ENCODE measurements at places on chromosomes 3 and 15.

- DNase-seq, result peak; percentile 7
These were observed 21.3 kb downstream of the KIF9 start for GRCh38 chr3:47261301-47261700.

- DNase-seq, result no peak
These were observed 97.1 kb upstream of the SLC6A6 start for GRCh38 chr3:14305324-14305723.

DNA sequence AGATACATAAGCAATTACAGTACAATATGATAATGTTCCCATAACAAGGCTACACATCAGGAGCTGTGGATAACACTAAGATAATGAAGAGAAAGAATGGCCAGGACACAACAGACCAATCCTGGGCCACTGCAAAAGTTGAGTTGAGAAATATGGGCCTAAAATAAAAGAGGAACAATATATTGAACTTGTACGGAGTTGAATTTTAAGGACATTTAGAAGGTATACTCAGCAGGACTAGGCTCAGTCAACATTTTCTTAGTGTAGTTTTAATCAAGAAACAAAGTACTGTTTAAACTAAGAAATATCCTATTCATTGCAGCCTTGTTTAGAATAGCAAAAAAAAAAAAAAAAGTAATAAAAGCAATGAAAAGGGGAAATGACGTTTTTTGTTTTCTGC lies 24.3 kb downstream of the HERC1 start:
- no peak for DNase-seq

DNA sequence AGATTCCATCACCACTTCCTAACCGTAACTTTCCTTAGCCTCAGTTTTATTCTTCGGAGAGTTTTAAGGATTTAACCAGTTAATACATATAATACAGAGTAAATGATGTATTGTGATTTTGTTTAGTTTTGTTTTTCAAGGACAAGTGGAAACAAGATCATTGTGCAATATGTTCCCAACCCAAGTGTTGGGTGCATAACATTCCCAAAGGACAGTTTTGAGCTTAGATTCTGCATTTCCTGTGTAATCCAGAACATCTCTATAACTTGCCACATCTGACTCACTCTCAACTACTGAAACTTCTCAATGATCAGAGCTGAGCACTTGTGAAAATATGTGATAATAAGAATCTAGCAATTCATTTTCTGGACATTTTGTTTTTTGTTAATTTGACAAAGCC lies 466.1 kb upstream of the PPP2R3A start:
- no peak for DNase-seq

- DNase-seq, result no peak
These were observed 316.5 kb upstream of the PLSCR5 start for GRCh38 chr3:146921693-146922092.

DNA sequence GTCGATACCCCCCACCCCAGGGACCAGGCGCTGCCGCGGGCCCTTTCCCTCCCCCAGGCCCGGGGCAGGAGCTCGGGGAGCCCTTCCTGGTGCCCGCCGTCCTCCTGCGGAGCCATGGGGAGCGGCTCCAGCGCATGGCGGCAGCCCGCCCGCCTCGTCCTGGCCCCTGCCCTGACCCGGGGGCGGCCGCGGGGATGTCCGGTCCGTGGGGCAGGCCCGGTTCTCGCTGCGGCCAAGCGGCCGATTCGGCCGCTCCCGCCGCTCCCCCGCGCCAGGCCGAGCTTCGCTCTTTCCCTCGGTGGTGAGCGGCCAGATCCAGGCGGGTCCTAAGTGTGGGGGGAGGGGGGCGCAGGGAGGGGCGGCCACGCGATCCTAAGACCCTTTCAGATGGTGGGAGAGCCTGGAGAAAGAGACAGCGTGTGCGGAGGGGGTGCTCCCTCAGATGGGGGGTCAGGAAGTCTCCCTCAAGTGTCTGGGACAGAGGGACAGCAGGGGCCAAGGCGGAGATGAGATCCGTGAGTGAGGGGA lies 1.3 kb downstream of the NEIL1 start:
- DNase-seq, result no peak

DNA sequence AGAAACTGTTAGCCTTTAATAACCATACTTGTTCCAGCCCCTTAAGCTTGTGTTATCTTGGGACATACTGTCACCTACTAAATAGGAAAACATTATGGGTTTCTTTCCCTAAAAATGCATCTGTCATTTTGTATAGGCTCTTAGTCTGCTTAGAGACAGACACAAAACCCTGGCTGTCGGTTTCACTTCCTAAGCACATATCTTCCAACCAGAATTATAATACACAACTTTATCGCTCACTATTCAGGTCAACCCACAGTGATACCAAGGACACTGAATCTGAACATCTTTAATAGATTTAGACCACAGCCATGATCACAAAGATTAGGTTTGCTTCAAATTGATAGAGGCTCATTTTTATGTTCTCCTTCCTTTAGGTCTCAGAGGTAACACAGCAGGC lies 111.8 kb downstream of the CFAP20DC start:
- DNase-seq, result no peak

- DNase-seq, result peak; percentile 50
These were observed 1168.6 kb upstream of the ALCAM start for GRCh38 chr3:104198131-104198530.

DNA sequence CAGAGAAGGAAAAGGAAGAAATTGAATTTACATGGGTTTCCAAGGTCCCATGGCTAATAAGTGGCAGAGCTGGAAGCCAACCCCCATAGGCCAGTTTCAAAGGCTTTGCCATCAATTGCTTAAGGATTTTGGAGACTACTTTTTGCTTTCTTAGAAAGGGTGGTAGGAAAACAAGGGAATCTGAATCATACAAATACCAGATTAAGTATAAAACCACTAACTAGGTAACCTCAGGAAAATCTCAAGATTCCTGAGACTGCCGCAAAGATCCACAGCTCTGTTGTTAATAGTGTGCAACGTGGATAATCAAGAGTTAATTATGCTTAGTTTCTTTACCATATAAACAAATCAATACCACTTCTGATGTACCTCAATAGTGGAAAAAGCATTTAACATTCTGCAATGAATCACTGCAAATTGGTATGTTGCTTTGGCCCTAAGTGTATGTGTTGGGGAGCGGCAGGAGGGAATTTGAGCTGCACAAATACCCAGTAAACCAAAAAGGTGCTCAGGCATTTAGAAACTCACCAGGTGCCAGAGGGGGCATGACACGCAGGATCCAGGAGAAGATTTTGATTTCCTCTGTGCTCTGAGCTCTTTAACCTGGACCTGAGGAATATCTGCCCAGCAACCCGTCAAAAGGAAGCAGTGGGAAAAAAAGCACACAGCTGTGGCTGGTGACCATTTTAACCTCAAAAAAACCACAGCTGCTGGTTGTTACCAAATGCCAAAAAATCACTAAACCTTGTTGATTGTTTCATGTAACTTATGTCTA lies 22.0 kb downstream of the AADAC start:
- DNase-seq, result peak; percentile 55

DNA sequence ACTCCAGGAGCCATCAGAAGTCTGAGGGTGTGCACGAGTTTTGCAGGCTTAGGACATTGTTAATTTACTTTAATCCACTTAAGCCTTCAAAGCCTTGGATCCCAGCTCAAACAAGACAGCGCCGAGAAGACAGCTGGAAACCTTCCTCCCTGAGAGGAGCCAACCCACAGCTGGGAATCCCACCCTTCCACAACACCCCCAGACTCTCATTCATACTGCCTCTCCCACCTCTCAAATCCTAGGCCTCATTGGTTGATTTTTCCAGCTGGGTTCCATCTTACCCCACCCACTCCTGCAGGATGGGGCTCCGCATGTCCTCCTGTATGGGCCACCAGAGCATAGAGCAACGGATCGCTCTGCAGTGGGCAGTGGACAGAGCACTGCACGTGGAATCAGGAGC lies 80.4 kb downstream of the SEMA5B start:
- DNase-seq, result no peak

GRCh38 chr3:197002701-197003454 lies 26.7 kb downstream of the MELTF start:
- peak; percentile 96 for DNase-seq

GRCh38 chr3:141371882-141372281 lies 3.6 kb downstream of the ZBTB38 start:
- no peak for DNase-seq

GRCh38 chr15:73686781-73687256 lies 2.6 kb downstream of the CD276 start:
- no peak for DNase-seq

- no peak for DNase-seq
These were observed 4.5 kb downstream of the IL17RB start for GRCh38 chr3:53850895-53851294.

- DNase-seq, result peak; percentile 62
These were observed 663 bp downstream of the PDCD10 start for GRCh38 chr3:167733961-167734497.

- peak; percentile 1 for DNase-seq
These were observed 271.4 kb downstream of the THSD4 start for GRCh38 chr15:71386448-71387236.

GRCh38 chr3:14423197-14423743 lies 20.9 kb downstream of the SLC6A6 start:
- peak; percentile 29 for DNase-seq

- no peak for DNase-seq
These were observed 45.5 kb downstream of the PCSK6 start for GRCh38 chr15:101444015-101444414.

GRCh38 chr15:78103406-78104118 lies 11.2 kb downstream of the SH2D7 start:
- DNase-seq, result no peak

GRCh38 chr3:15889936-15890335 lies 92.2 kb upstream of the ANKRD28 start:
- no peak for DNase-seq

GRCh38 chr15:96328877-96329195 lies 1.7 kb upstream of the NR2F2 start:
- DNase-seq, result no peak

DNA sequence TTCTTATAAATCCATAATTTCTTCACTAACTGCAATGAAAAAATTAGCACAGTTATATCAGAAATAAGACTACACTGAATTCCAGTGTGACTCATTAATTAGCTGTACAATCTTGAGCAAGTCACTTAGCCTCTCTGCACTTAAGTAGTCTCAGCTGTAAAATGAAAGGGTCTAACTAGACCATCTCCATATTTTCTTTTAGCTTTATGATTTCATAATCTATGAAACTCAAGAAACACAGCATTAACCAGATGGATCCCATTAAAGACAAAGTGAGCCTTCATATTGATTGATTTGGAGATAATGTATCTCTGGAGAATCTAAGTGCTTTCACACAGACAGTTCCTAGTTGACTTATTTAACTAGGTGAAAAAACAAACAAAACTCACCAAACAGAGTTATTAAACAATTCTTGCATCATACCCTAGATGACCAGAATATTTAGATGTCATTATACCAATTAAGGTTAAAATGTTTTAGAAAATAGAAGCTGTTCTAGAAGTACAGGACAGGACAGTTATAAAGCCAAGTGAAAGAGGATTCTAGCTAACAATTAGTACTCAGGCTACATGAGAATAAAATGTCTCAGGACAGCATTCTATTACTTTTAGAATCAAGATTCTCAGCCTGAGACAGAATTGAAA lies 11.2 kb downstream of the CSNK1G1 start:
- DNase-seq, result peak; percentile 90

DNA sequence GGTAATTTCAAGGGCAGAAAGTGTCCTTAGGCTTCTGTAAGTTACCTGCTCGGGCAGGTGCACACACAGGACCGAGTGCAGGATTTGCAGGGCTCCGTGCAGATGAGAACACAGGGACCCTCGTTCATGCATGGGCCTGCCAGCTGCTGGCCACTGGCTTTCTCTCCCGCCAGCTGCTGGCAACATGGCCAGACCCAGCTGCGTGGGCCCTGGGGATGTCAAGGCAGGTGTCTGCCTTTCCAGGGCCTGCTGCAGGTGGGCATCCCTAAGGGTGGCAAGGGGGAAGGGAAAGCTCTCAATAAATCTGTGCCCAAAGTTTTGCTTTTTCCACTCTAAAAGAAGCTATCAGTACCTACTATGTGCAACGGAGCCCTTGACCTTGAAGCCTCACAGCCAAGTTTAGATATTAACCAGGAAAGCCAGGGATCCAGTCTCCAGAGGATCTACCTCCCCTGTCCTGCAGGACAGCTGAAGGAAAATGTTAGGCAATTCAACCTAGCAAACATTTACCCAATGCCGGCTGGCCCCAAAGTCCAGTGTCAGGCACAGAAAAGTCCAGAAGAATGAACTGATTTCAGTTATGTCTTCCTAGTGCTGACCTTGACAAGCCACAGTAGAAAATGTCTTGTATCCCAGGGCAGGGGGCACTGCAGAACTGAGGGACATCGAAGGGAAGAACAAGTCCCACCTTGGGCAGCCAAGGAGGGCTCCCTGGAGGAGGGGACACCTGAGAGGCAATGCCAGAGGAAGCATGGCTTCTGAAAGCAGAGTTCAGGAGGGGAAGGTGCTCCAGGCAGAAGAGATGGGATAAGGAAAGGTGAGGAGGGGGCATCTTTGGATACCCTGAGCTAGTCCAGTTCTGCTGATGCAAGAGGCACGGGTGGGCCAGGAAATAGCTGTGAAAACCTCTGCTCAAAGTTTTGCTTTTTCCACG lies 26.4 kb downstream of the NUP210 start:
- DNase-seq, result no peak

DNA sequence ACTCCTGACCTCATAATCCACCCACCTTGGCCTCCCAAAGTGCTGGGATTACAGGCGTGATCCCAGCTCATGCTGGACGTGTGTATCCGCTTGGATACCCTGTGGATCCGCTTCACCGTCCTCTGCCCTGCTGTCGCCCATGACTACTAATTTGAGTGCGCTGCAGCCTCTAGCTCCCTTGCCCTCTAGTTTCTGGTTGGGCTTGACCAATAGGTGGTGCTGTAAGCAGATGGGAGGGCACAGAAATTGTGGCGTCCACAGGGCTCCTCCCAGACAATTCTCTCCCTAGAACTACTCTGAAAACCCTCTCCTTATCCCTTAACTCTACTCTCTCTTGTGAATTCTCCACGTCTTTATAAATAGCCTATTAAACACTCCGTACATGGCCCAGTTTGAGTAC lies 36.2 kb downstream of the ZPLD1 start:
- peak; percentile 14 for DNase-seq

All from NCI-H69 (cell line).